ENCODE measurements at places on chromosomes 4 and X. TPM values are rescaled to one million over a fixed set of nuclear protein-coding genes. Genes with fewer than 3 reads are reported as not detected.

The CTAG2 gene
- not detected for total RNA-seq

The TMPRSS11F gene
- not detected for total RNA-seq

The CA5B gene
- total RNA-seq: 2.2 TPM

The DCAF12L1 gene
- not detected for total RNA-seq

The PAGE2B gene
- total RNA-seq: not detected

The JADE3 gene
- 16.5 TPM for total RNA-seq

The ACE2 gene
- 0.06 TPM for total RNA-seq

The DCLK2 gene
- total RNA-seq: 8.6 TPM

The MGAT4D gene
- not detected for total RNA-seq

The GABRG1 gene
- not detected for total RNA-seq

The ITM2A gene
- total RNA-seq: not detected

The FGF13 gene
- total RNA-seq: 0.08 TPM

The HSFX2 gene
- 0.24 TPM for total RNA-seq

The IL1RAPL1 gene
- total RNA-seq: not detected

The SLBP gene
- 67.8 TPM for total RNA-seq

The DOCK11 gene
- total RNA-seq: 6.3 TPM

The RLIM gene
- 16.1 TPM for total RNA-seq

The ARHGAP10 gene
- total RNA-seq: 14.9 TPM

The NSG1 gene
- 8.1 TPM for total RNA-seq
